Activated gamma-delta T cell treated with Interleukin-2 at 50 U/mL for 16 hours (primary cell): ENCODE measurements at places on chromosomes 1 and 21.
A peak's percentile ranks its signal among the peaks of the same experiment; 100 is the strongest.

- no peak for DNase-seq
These were observed 6.8 kb downstream of the PFKFB2 start for GRCh38 chr1:207059881-207060280.

DNA sequence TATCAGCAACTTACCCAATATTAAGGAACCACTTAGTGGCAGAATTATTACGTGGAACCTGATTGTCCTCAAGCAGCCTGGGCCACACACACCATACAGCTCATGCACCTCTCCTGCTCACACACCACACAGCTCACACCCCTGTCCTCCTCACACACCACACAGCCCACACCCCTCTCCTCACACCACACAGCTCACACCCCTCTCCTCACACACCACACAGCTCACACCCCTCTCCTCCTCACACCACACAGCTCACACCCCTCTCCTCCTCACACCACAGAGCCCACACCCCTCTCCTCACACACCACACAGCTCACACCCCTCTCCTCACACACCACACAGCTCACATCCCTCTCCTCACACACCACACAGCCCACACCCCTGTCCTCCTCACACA is 36.8 kb upstream of the LAMC2 start:
- no peak for DNase-seq

- no peak for DNase-seq
These were observed 53.5 kb downstream of the MRPL37 start for GRCh38 chr1:54253480-54253879.

DNA sequence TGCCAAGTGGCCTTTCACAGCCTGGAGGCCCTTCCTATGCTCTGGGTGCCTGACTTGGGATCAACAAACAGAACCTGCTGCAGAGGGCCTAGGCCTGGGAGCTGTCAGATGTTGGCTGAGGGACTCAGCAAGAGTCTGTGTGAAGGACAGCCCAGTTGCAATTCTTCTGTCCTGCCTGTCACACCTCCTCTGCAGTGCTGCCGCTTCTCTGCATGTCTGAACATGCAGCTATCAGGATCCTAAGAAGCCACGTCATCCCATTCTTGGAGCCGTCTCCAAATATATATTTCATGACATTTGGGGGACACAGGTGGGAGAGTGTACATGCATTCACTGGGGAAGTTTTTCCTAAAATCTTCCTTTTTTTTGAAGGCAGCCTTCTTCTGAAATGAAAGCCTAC is 8.6 kb downstream of the FCAMR start:
- no peak for DNase-seq

GRCh38 chr1:100539836-100540536 is 2.0 kb downstream of the GPR88 start:
- DNase-seq, result no peak

DNA sequence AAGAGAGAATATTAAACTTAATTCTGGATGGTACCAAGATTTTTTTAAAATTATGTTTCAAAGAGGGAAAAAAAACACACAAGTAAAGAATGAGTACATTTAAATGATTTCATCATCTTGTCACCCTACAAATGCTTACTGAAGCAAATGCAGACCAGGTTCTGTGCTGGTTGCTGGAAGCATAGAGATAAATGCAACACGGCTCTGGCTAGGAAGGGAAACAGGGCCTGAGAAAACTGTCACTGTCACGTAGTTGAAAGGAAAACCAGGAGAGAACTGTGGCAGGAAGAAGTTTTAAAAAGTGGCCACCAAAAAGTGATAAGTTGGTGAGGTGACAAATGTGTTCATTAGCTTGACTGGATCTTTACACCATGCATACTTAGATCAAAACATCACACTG is 336.9 kb upstream of the NFIA start:
- DNase-seq, result no peak

GRCh38 chr21:29233256-29233546 is 65.5 kb upstream of the BACH1 start:
- DNase-seq, result no peak

DNA sequence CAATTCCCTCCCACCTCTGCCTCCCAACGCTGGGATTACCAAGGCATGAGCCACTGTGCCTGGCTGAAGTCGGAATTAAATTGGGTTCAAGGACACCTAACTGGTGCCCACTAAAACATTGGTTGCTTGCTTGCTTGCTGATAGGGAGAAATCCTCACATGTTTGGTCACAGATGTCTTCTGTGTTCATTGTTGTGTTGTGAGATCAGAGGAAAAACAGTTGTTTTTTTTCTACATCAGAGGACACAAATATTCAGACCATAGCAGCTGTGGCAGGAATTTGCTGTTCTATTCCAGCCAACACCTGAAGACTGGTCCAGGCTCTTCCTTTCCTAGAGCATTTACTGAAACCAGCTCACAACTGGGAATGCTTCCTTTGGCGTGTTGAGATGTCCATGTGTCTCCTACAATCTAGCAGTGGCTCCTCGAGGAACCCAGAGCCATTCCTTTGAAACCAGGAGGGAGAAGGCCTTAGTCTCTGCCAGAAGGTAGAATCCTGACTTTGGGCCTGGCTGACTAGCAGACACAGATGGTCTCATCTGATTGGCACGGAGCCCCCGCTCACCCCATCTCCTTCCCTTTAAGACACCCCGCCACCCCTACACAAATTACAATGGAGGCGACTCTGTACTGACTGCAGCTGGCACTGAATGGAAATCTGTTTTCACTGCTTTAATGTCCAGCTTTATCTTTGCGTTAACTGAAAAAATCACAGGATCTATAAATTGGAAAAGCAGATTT is 24.3 kb upstream of the TRIM17 start:
- DNase-seq, result no peak

GRCh38 chr1:24502065-24502708 is 449 bp upstream of the RCAN3 start:
- DNase-seq, result peak; percentile 71

- DNase-seq, result no peak
These were observed 58.0 kb downstream of the ADSS2 start for GRCh38 chr1:244393604-244394176.

GRCh38 chr1:109255678-109256077 is 6.3 kb downstream of the CELSR2 start:
- no peak for DNase-seq

- DNase-seq, result no peak
These were observed 19.2 kb upstream of the EPHA2 start for GRCh38 chr1:16174886-16175598.

GRCh38 chr1:65459397-65459768 is 38.9 kb downstream of the LEPR start:
- DNase-seq, result no peak

GRCh38 chr1:65341381-65341780 is 32.0 kb downstream of the DNAJC6 start:
- DNase-seq, result no peak

DNA sequence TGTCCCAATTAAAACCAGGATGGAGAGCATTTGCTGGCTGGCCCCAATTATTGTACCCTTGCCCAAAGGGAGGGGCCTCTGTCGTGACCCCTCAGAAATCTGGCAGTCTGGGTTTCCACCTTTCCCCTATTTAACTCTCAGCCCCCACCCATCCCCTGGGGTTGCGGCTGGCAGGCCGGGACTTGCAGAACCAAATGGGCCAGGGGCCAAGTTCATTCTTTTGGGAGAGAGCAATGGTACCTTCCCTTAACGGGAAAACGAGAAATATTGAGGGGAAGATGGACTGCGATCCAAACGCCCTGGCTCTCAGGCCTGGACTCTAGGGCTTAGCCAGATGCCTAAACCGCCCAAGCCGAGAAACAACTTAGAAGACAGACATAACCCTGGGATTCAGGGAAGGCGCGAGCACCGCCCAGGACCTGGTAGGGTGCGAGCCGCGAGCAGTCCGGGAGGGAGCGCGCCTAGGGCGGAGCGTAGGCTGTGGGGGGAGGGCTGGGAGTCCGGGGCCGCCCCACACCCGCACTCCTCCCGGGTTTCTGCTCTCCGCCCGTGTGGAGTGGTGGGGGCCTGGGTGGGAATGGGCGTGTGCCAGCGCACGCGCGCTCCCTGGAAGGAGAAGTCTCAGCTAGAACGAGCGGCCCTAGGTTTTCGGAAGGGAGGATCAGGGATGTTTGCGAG is at the start of gene SLC27A3:
Gene SLC27A3, plus strand, starts transcription at position 628 of the 678 bp plus-strand sequence. CDS start 91 bp downstream, outside the sequence.
- DNase-seq, result no peak

- DNase-seq, result no peak
These were observed 181.0 kb upstream of the KLHDC7A start for GRCh38 chr1:18299441-18300338.

GRCh38 chr1:117336088-117336817 is 31.0 kb upstream of the MAN1A2 start:
- DNase-seq, result no peak

- DNase-seq, result no peak
These were observed 41.7 kb upstream of the SLC19A1 start for GRCh38 chr21:45583831-45584509.

DNA sequence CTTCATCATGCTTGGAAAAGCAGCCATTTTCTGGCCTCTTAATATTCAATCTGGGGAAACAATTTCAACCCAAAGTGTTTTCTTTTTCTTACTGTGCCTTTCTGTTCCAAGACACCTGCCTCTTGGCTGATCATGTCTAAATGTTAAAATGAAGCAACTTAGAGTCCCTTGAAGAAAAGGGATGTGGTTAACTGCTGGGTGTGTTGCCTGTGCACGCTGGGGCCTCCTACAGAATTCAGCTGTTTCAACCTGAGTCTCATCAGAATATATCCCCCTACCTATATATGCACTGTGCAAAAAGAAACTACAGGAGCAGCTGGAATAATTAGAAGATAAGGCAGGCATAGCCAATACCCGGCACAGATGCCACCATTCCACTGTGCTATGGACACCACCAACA is 222.0 kb downstream of the OMA1 start:
- DNase-seq, result no peak

DNA sequence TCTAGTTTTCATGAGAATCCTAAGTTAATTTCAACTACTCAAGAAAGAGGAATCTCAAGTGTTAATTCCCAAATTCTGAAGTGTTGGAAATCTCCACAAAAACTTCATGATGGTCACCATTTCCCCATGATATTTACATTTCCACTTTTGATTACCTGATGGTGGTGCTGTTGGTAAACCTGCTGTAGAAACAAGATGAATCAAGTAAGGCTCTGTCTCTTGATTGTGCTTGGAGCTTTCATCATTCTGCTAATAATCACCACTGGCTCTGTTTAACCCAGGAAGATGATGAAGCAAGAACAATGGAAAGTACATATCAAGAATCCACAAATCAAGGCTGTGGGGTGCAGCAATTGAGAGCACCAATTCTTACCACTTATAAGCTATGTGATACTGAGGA is 77.8 kb downstream of the C4BPA start:
- no peak for DNase-seq

DNA sequence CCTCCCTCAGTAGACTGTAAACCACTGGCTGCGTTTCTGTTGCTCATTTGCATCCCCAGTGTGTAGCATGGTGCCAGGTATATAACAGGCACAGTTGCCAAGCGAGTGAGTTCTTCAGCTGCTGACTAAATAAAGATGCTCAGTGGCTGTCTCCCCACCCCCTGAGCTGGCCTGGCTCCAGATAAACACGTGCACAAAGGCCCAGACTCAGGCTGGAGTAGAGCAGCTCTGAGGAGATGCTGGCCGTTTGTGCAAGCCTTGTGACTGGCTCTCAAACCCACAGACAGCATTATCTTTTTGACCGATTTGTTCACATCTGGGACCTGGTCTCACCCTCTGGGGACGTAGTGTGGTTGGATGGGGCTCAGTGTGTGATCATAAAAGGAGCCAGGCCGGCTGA is 7.1 kb downstream of the CHRNB2 start:
- no peak for DNase-seq

DNA sequence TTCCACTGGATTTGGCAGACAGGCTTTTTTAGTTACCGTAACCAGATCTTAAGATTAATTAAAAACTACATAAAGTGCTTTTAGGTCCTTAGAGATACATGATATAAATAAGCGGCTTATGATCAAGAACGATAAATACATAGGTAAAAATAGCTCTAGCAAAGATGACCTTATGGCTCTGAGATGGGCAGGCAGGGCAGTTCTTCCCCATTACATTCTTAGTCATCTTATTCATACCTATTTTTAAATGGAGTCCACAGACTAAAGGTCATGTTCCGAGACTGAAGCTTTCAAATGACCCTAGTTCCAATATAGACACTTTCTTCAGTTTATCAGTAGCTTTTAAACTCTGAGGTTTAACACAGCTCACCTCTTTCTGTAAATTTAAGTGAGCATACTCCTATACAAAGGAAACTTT is 4.3 kb downstream of the MCL1 start:
- no peak for DNase-seq

GRCh38 chr1:37630426-37631028 is 4.2 kb downstream of the RSPO1 start:
- DNase-seq, result no peak

DNA sequence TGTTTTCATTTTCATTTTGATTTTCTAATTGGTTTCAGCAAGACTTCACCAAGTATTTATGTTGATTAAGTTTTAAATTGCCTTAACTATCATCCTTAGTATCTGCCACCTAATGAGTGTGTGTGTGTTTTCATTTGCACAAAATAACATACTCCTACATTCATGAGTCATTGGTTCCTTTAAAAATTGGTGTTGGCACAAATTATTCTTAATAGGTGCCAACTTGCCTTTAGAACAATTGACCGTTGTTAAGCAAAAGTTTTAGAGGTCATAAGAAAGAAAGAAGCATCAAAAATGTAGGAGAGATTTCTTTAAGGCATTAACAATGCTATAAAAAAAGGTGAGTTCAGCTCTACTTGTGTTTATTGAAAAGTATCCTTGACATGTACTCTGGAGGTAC is 77.5 kb downstream of the FNBP1L start:
- no peak for DNase-seq

- no peak for DNase-seq
These were observed 47.7 kb downstream of the ZNF644 start for GRCh38 chr1:90973897-90974798.

GRCh38 chr21:18334066-18334465 is 69.5 kb downstream of the TMPRSS15 start:
- DNase-seq, result no peak

DNA sequence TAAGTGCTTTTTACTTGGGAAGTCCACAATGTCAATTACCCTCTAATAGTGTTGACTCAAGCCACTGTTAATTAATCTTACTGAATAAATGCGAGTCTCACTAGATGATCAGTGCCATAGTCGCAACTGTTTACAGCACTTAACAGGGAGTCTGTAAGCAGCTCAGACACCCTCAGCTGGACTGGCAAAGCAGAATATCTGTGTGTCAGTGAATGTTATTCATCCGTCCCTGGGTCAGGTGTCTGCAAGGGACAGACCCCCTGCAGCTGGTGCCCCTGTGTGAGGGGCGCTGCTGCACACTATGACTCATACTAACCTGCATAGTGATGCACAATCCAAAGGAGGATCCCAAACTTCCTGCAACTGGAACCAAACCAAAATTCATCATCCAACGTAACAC is 306.5 kb downstream of the HHIPL2 start:
- DNase-seq, result no peak

- peak; percentile 10 for DNase-seq
These were observed 634 bp downstream of the MYCBP start for GRCh38 chr1:38872401-38873026.

DNA sequence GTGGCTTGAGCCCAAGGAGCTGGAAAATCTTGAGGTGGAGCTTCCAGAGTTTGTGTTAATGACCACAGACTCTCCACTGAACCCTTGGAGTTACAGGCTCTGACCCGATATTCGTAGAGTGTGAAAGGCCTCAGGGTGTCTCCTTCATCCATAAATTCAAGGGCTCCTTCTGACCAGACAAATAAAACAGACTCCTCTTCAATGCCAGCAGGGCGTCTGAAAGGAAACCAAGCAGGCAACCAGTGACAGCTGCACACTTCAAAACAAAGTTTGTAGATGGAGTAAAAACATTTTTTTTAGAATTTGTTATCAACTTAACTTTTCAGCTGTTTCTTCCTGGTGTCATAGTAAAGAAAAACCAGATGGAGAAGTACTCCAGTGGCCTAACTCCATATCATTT is 161.1 kb downstream of the KCTD3 start:
- DNase-seq, result no peak

GRCh38 chr21:36178349-36178748 is 21.7 kb downstream of the DOP1B start:
- DNase-seq, result no peak
